M059J (cell line): ENCODE measurements at places on chromosomes 7 and 10.
A peak's percentile ranks its signal among the peaks of the same experiment; 100 is the strongest.

DNA sequence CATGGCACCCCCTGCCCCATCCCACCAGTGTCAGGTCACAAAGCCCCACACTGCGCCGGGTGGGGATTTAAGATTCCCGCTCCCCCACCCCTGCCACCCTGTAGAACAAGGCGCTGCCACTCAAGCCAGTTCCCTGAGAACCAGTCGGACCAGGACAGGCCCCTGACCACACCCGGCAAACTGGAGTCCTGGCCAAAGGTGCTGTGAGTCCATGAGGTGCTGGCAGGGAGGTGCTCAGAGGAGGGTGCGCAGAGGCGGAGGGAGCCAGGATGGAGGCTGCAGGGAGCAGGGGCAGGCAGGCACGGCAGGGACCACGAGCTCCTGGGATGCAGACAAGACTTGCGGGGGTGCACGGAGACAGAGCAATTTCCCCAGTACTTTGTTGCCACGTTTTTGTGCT, 19.7 kb upstream of the GDI2 start:
- DNase-seq = no peak

DNA sequence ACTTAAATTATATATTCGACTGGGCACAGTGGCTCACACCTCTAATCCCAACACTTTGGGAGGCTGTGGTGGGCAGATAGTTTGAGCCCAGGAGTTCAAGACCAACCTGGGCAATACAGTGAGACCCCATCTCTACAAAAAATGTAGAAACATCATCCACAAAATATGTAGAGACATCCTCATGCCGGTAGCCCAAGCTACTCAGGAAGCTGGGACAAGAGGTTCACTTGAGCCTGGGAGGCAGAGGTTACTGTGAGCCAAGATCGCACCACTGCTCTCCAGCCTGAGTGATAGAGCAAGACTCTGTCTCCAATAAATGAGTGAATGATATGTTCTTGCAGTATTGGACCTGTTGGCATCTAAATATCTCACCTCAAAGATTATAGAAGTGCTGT, 22.6 kb upstream of the TNS3 start:
- no peak for DNase-seq

- DNase-seq = no peak
These were observed 65.1 kb upstream of the SFMBT2 start for GRCh38 chr10:7475939-7476338.

GRCh38 chr7:130993671-130994365, 259.8 kb upstream of the KLF14 start:
- no peak for DNase-seq

DNA sequence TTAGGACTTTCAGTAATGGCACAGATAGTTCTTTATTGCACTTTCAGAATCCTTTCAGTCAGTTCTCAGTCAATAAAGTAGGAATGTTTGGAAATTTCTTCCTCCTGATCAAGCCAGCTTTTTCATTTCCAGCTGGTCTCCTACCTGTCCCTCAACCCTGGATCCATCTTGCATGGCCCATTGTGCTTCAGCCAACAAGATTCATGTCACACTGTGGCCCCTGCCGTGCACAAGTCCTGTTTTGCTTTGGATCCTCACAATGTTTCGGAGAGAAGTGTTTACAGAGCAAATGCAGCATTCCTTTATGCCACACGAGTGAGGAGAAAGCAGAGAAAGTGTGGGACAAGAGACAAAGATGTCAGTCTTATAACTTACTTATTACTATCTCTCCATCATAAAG, 1694.7 kb upstream of the LRRTM3 start:
- DNase-seq = no peak

DNA sequence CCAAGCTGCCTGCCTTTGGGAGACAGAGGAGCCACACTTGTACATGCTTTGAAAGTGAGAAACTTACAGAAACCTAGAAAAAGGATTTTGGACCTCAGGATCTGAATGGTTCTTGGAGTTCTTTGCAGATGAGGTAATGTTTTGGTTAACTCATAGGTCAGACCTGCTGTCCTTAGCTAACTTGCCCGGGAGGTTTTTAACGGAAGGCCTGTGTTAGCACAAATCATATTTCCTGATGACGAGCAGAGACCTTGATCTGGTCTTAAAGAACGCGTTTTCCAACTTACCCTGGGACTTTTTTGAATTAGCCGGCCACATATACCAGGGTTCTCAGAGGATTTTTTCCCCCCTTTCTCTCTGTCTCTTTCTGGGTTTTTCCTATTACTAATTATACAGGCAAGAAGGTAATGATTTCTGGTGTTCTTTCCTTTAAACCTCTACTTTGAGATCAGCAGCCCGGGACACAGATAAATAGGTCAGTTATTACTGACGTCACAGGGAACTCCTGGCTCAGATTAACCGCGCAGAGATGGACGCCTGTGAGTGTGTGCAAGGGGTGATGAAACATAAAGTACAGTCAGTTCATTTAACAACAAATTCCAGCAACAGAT, 101.7 kb upstream of the KLF6 start:
- peak; percentile 91 for DNase-seq

DNA sequence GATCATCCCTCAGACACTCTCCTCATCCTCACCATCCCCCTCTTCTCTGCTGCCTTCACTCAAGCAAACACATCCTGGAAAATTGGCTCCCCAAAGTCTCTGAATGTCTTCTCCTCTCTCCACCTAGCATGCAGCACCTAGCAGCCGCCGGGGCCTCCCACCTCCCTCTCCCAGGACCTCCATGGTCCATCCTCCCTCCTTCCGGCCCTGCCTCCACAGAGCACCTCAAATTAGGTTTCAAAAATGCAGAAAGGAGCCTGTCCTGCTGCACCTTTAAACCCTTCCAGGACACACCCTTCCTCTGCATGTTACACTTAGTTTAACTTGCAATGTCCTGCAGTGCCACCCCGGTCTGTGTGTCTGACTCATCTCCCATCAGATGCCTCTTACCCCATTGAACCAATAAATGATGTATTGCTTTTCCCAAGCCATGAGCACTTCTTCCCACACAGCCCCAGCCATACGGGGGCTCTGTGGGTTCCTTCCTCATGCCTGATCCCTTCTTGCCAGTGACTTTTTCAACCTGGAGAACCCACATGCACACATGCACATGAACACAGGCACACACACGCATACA, 582.5 kb upstream of the MGMT start:
- DNase-seq = no peak

DNA sequence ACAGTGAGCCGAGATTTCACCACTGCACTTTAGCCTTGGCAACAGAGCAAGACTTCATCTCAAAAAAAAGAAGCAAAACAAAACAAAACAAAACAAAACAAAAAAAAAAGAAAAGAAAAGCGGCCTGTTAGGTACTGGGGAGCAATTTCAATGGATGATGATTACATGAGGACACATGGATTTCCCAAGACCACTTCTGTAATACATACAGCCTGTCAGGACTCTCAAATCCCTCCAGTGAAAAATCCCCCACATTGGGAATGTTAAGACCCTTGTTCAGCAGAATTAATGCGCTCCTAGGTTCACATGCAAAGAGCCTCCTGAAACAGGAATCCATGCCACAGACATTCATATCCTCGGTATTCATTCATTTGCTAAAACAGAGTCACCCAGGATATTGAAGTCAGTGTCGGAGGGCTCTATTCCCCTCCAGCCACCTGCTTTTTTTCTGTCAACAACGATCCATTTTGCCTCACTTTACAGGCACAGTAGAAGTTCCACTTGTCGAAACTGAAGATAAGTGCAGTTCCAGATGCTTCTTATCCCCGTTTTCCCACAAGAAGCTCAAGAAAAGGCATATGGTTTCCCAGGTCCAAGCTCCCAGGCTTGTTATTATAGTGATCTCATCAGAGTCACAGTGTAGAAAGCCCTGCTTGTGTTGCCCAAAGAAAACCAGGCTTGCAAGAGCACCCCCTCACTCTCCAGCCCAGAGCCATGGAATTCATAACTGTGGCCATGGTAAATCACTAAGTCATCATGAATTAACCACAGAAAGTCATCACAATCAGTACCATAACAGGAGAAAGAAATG, 20.2 kb downstream of the SLC16A12 start:
- DNase-seq = peak; percentile 97

DNA sequence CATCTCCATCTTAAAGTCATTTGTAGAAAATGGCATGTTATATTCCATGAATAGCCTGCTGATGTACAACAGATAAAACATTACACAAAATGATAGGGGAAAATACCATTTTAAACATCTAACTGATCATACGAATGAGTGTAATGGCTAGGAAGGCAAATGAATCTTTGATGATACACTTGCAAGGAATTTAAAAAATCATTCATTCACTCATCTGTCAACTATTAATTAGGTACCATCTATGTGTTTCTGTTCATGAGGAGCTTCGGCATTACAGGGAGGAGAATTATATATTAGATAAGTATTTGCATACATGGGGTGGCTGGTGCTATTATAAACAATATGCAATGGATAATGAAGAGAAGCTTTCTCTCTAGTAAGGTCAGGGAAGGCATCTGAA, 183.7 kb downstream of the CACNB2 start:
- no peak for DNase-seq

- DNase-seq = no peak
These were observed 62.7 kb downstream of the HGF start for GRCh38 chr7:81707196-81707595.

- DNase-seq = no peak
These were observed 3.2 kb downstream of the SFMBT2 start for GRCh38 chr10:7407368-7408290.

GRCh38 chr7:76089865-76090475, 42.1 kb downstream of the MDH2 start:
- no peak for DNase-seq

- DNase-seq = no peak
These were observed 78.2 kb downstream of the FGFR2 start for GRCh38 chr10:121519901-121520493.

- no peak for DNase-seq
These were observed 82.6 kb downstream of the ATE1 start for GRCh38 chr10:121845044-121845784.

- DNase-seq = peak; percentile 37
These were observed 303.3 kb upstream of the ETV1 start for GRCh38 chr7:14292737-14293136.

DNA sequence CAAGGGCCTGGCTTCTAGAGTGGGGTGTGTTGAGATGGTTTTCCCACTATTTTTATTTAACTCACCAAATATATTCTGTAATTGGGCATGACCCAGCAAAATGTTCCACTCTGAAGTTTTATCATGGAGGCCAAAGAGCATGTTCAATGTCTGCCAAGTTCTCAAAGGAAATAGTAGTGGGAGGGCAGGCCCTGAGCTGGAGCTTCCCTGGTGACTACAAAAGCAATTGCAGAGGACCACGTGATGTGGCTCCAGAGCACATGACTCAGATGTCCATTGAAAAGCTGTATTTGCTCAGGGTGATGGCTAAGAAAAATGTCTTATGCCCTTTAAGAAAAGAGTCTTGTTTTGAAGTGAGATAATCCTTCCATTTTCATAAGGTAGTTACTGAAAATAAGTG, 1024.8 kb downstream of the LRMDA start:
- peak; percentile 19 for DNase-seq

GRCh38 chr7:95716357-95717122, 55.8 kb upstream of the DYNC1I1 start:
- DNase-seq = no peak

- peak; percentile 62 for DNase-seq
These were observed 1.2 kb downstream of the HIPK2 start for GRCh38 chr7:139776486-139777132.

DNA sequence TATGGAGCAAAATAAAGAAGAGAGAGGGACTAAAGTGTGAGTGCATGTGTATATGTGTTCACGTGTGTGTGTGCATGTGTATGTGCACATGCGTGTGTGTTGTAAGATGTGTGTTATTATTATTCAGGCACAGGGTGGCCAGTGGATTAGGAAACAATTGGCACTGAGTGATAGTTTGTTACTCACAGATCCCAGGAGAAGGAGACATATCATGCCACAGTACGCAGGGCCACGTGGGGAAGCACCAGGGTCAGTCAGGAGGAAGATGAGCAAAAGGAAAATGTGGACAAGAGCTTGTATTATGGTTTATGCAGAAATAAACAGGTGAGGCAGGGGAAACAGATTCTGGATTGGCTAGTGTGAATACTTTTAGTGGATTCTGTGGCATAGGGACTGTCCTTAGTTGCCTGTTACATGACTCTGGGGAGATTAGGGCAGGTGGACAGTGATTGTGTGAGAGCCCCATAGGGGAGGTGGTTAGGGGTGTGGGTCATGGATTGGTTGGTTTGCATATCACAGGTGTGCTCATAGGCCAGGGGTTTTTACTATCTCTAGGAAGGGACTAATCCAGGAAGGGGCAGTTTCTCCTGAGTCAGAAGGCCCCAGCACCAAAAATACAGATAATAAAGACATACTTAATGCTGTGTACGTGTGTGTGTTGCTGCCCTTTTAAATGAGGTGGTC, 90.0 kb downstream of the PLXDC2 start:
- no peak for DNase-seq

GRCh38 chr7:131164025-131164925, 163.4 kb upstream of the MKLN1 start:
- peak; percentile 95 for DNase-seq

- DNase-seq = no peak
These were observed 257.1 kb upstream of the PITRM1 start for GRCh38 chr10:3429676-3430075.

GRCh38 chr7:90430614-90431460, 27.6 kb downstream of the CLDN12 start:
- DNase-seq = peak; percentile 3

GRCh38 chr10:114811862-114812261, 9.7 kb upstream of the FHIP2A start:
- no peak for DNase-seq

DNA sequence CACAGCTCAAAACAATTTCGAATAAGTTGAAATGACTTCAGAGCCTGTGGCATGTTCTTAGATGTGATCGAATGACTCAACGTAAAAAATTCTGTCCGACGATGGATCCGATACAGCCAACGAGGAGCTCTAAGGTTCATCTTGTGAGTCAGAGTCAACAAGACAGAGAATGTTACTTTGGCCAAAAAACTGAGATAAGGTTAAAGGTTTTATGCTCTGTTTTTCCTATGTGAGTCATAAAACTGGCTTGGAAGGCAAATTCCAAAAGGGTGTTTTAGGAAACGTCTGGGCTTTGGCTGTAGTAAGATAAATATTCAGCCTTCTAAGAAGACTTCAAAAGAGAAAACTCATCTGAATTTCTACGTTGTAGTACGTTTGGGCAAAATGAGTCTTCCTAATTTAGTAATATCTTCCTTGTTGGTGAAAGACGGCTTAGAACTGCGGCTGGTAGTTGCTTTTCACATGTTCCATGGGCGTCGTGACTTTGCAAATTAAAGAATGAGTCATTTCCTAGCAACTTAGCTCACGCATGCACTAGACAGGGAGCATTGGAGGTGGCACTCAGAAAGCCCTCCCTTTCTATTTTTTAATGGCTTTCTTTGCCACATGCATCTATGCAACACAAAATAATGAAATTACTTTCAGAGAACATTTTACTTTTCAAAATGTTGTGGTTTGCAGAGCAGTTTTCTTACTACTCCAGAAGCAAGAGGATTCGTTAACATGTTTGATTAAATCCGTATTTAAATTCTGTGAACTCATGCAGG, 28.2 kb downstream of the PFKP start:
- peak; percentile 96 for DNase-seq
